K562 (cell line): ENCODE measurements at places on chromosomes 16 and 17. TPM values are rescaled to one million over a fixed set of nuclear protein-coding genes. Genes with fewer than 3 reads are reported as not detected.

The AATK gene
- 0.51 and 0.55 TPM in 2 replicates for total RNA-seq

The MT1M gene
- not detected in 2 replicates for total RNA-seq

GRCh38 chr16:85963753-85964285, 64.9 kb downstream of the IRF8 start:
- H3K4me1 ChIP-seq = peaks cover 3% of the 10 kb centered on the region; the same call in 1 of the 2 replicates
- no peak overlapping the region for H3K27ac ChIP-seq
- H3K36me3 ChIP-seq = no peaks in the 10 kb centered on the region

- H3K27me3 ChIP-seq = no peaks in the 10 kb centered on the region
- DNase-seq = peak; percentile 67
- no peaks in the 10 kb centered on the region for H3K4me1 ChIP-seq
- H3K36me3 ChIP-seq = no peaks in the 10 kb centered on the region
Measured at GRCh38 chr17:33750943-33751701, 458.0 kb upstream of the ASIC2 start.

DNA sequence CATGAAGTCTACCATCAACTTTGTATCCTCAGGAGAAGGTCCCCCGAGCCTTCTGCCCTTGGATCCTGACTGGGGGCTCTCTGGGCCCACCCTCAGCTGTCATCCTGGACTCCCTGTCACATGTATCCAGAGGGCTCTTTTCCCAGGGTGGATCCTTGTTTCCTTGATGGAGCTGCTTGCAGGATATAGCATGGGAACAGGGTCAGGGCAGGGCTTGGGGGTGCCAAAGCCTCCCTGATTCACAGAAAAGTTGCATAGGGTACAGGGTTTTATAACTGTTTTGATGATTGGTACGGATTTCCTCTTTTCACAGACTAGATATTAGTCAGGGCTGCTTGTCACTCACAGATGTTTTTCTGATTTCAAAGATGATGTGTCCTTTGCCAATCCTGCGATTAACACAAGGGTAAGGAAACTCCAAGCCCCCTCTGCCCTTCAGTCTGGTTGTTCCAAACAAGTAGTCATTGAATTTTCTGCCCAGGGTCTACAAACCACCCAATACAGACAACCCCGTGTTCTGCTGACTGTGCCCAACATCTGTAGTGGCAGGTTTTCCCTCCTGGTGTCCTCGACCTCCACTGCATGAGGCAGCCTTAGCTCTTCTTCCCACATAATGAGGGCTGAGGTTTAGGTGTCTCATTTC, 20.6 kb upstream of the SLC35G3 start:
- H3K4me3 ChIP-seq = no peak overlapping the region
- H3K27ac ChIP-seq = no peak overlapping the region
- H3K27me3 ChIP-seq = 0 out of 3 replicates have a peak, but pooled peaks cover 5% of the 10 kb centered on the region
- no peaks in the 10 kb centered on the region for H3K36me3 ChIP-seq

GRCh38 chr17:60392845-60393702, 1.1 kb upstream of the USP32 start:
- H3K27me3 ChIP-seq = no peaks in the 10 kb centered on the region
- H3K27ac ChIP-seq = peak overlapping the region; percentile 94
- peaks cover 13% of the 10 kb centered on the region for H3K4me1 ChIP-seq
- no peaks in the 10 kb centered on the region for H3K36me3 ChIP-seq

The ABCA6 gene
- total RNA-seq = 0.02 and 0.73 TPM in 2 replicates

The LRRC75A gene
- total RNA-seq = 0.04 TPM in 1 of 2 replicates, not detected in the other

DNA sequence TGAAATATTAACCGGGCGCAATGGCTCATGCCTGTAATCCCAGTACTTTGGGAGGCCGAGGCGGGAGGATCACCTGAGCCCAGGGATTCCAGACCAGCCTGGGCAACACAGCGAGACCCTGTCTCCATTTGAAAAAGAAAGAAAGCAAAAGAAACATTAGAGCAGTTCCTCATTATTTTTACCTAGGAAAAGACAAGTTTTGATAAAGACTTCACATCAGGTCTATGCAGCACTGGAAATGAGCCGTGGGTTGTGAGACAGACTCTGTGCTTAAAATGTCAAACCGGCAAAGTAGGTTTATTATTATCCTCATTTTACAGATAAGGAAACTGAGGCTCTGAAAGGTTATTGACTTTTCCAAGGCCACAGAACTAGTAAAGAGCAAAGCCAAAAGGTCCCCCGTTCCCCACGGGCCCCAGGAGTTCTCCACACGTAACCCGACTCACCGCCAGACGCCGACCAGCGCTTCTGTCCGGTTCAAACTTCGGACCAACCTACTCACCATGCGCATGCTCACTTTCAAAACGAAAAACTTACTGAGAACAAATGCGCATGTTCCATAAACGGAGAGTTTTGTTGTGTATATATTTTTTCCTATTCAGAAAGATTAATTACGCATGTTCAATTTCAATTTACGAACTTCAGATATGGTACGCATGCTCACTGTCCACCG, 356 bp downstream of the TUBD1 start:
- peak; percentile 69 for DNase-seq
- H3K27me3 ChIP-seq = no peaks in the 10 kb centered on the region
- peak overlapping the region; percentile 85 for H3K4me3 ChIP-seq
- H3K36me3 ChIP-seq = peaks cover 38% of the 10 kb centered on the region

The C1QL1 gene
- not detected in 2 replicates for total RNA-seq
